Esophagus muscularis mucosa (tissue), 4 donors: ENCODE measurements at places on chromosomes 5 and 9.

- no peak for DNase-seq
- H3K4me3 ChIP-seq, result no peak overlapping the region
- no peaks in the 10 kb centered on the region for H3K27me3 ChIP-seq
- H3K36me3 ChIP-seq, result no peaks in the 10 kb centered on the region
- H3K4me1 ChIP-seq, result peaks cover 22% of the 10 kb centered on the region
Measured at GRCh38 chr5:180166176-180166575, 42.8 kb downstream of the RASGEF1C start.

DNA sequence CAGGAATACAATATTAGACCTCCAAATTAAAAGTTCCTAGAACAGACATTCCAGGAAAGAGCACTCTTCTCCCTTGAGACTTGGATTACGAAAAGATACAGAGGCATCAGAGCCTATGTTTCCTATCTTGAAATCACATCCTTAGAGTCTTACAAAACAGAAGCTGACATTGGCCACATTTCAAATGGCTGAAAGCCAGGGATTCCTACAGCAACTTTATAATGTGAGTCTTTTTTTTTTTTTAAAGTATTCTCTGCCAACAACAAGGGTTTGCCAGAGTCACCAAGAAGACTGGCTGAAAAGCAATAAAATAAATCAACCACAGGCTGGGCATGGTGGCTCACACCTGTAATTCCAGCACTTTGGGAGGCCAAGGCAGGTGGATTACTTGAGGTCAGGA is 63.1 kb downstream of the TRPM6 start:
- no peaks in the 10 kb centered on the region for H3K36me3 ChIP-seq
- no peaks in the 10 kb centered on the region for H3K27me3 ChIP-seq
- H3K27ac ChIP-seq, result no peak overlapping the region
- H3K4me1 ChIP-seq, result no peaks in the 10 kb centered on the region
- H3K4me3 ChIP-seq, result no peak overlapping the region
- DNase-seq, result no peak

DNA sequence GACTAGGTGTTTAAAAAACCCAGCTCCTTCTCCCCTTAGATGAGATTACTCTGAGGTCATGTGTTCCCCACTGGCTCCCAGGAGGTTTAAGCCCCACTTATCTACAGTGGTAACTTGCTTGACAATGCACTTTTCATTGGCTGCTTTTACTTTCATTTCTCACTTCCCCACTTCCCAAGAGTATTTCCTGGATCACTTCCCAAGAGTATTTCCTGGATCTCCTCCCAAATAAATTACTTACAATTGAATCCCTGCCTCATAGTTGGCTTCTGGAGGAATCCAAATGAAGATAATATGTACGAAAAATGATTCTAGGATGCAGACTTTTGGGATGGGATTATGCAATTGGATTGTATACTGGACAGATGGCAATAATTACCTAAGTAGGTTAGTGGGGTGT is 47.1 kb upstream of the CHSY3 start:
- H3K27me3 ChIP-seq, result no peaks in the 10 kb centered on the region
- no peak for DNase-seq
- H3K36me3 ChIP-seq, result no peaks in the 10 kb centered on the region
- no peak overlapping the region for H3K4me3 ChIP-seq
- no peaks in the 10 kb centered on the region for H3K4me1 ChIP-seq
- no peak overlapping the region for H3K27ac ChIP-seq

DNA sequence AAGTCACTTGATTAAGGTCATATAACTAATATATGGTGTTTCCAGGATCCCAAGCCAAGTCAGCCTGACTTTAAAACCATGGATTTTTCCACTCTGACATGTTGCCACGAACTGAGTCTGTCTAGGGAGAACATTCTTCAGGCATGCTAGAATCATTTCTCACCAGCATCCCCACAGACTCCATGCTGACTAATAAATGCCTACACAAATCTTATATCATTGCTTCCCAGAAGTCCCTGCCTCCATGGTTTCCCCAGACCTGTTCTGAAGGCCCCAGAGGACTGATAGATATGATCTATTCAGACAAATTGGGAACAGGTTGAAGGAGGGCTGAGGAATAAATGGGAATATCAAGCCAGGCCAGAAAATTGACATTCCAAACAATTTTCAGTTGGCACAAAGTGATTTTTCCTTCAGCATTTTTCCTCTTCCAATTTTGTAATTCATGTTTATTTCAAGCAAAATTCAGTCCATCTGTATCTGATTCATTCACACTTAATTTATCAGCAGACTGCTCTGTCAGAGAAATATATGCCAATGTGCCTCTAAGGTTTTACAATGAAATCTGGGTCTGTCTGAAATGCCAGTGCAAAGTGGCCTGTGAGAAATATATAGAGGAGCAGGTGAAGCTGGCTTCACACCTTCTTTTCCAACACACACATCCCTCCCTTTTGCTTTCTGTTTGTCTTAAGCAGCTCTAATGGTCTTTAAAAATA is 413.6 kb upstream of the TNC start:
- H3K27me3 ChIP-seq, result no peaks in the 10 kb centered on the region
- no peak for DNase-seq
- peaks cover 5% of the 10 kb centered on the region for H3K4me1 ChIP-seq
- H3K36me3 ChIP-seq, result no peaks in the 10 kb centered on the region
- H3K27ac ChIP-seq, result no peak overlapping the region

- no peaks in the 10 kb centered on the region for H3K27me3 ChIP-seq
- peak; percentile 62 for DNase-seq
- no peak overlapping the region for H3K27ac ChIP-seq
- peaks cover 6% of the 10 kb centered on the region for H3K4me1 ChIP-seq
Measured at GRCh38 chr9:17776735-17777134, 197.9 kb downstream of the SH3GL2 start.

DNA sequence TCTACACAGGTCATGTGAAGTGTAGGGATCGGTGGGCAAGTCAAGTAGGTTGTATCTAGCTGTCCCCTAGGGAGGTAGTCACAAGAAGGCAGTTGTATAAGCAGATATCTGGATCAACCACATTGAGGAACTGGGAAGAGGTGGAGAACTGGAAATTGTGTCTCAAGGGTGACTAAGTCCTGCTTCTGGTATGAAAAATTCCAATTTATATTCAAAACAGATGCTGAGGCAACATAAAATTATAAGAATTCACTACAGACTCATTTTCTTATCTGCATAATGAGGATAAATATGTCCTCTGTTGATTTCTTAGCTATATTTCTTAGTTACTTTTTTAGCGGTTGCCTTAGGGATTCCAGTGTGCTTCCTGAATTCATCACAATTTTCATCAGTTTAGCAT is 46.8 kb downstream of the GALNT12 start:
- H3K4me1 ChIP-seq, result peaks cover 25% of the 10 kb centered on the region
- H3K27me3 ChIP-seq, result no peaks in the 10 kb centered on the region
- no peak for DNase-seq
- H3K4me3 ChIP-seq, result no peak overlapping the region
- no peaks in the 10 kb centered on the region for H3K36me3 ChIP-seq
- no peak overlapping the region for H3K27ac ChIP-seq
